M059J (cell line): ENCODE measurements at places on chromosomes 2 and 18.

DNA sequence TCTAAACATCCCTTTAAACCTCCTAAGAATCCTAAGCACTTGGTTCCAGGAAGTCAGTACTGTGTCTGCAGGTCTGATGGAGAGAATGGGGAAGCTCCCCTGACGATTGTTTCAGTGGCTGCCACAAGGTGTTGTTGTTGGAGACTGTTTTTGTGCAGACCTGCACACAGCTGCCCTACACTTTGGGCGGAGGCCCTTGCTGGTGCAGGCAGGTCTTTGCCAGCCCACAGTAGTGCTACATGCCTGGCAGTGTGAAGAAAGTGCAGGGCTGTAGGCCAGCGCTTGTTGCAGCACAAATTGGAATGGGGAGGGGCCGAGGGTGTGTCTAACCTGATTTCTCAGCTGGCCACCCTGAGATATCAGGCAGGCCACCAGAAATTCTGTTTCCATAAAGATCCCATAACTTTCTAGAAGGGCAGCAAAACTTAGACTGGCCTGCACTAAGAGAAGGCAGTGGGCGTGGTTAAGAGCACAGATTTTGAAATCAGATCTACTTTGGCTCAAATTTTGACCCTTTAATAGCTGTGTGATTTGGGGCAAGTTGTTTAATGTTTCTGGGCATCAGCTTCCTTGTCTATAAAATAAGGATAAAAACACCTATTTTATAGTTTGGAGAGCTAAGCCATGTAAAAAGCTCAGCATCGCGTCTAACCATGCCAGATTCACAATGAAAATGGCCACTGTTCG, 83.7 kb upstream of the SLC1A4 start:
- no peak for DNase-seq

GRCh38 chr18:58669731-58670378, 1.4 kb upstream of the MALT1 start:
- DNase-seq = peak; percentile 87

GRCh38 chr2:210617732-210618330, 61.4 kb downstream of the CPS1 start:
- DNase-seq = peak; percentile 44

DNA sequence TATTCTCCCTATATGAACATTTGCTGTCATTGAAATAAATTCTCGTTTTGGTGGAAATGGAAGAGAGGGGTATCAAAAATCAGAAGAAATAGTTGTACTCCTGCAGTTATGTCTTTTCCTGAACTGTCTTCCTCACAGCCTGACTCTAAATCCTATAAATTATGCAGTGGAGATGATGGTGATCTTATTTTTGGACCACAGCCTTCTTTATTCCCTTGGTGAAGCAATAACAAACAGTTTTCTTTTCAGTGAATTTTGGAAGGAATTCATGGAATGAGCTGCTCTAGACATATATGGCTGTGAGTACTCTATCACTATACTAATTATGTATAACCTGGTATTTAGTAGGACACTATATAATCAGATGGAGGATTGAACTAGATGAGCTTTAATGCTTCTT, 1.7 kb upstream of the SLC25A12 start:
- DNase-seq = no peak
